ENCODE measurements at places on chromosomes 3 and 15.
A peak's percentile ranks its signal among the peaks of the same experiment; 100 is the strongest.

DNA sequence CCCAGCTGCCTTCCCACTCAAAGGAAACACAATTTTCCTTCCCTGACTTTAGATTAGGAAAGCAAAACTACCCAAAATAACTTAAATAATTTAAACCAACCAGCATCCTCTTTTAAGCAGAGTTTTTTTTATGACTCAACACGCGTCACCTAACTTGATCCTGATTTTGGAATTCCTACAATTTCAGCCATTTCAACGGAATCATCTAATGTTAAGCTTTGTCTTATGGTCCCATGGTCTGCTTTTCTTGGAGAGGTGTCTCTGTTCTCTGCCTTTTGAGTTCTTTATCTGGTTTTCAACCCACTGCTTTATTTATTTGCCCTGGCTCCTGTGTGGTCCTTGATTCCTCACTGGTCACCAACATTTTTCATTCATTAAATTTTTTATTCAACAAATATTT, 219.2 kb upstream of the ARHGEF26 start:
- DNase-seq = no peak

GRCh38 chr3:97121386-97121785, 307.0 kb downstream of the EPHA6 start:
- DNase-seq = no peak

GRCh38 chr3:71713041-71713440, 12.2 kb downstream of the EIF4E3 start:
- no peak for DNase-seq

DNA sequence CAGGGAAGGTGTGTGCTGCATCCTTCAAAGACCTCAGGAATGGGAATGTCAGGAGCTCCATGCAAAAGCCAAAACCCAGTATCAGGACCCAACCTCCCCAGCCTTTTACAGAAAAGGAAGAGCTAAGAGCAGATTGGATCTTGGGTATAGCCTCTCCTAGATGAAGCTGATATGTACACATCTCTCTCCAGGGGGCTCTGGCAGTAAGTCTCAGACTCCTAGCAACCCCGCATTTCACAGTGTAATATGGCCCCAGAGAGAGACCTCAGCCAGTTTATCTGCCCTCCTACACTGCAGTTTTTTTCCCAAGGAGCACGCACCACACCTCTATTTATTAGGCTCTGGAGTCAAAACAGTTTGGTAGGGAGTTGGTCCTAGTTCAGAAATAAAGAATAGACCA, 88.2 kb downstream of the RBPMS2 start:
- no peak for DNase-seq

GRCh38 chr15:43007551-43007950, 87.0 kb upstream of the TTBK2 start:
- no peak for DNase-seq

DNA sequence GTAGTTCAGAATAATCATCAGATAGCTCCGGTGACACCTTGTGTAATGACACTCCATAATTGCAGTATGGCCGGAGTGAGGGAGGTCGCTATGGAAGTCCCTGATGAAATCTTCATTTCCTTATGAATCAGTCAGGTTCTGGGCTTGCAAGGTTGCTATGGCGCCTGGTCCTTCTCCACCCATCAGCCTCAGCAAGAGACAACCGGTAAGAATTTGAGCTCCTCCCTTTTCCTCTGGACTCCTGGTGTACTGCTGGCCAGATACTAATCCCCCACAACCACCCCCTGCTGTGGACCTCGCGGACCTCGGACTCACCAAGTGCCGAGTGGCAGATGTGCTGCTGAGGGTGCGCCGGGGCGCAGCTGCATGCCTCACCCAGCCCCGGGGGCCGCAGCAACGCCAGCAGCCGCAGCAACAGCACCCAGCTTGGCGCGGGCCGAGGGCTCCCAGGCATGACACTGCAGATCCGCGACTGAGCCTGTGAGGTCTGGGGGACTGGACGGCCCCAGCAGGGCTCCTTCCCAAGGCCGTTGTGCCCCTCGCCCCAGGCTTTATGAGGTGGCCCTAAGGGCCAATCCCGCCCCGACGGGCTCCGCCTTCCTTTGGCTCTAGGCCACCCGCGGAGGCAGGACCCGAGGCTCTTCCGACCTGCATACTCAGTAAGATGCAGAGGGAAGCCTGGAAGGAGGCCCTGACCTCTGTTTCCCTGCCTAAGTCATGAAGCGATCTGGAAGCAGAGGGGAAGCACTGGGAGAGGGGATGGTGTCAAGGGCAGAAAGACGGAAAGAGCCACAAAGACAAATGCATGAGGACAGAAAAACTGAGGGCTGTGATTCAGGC, at the start of gene TIMP4:
Gene TIMP4, minus strand, starts transcription at position 526 of the 840 bp plus-strand sequence. Its CDS starts 72 bp downstream, at position 454.
- no peak for DNase-seq

DNA sequence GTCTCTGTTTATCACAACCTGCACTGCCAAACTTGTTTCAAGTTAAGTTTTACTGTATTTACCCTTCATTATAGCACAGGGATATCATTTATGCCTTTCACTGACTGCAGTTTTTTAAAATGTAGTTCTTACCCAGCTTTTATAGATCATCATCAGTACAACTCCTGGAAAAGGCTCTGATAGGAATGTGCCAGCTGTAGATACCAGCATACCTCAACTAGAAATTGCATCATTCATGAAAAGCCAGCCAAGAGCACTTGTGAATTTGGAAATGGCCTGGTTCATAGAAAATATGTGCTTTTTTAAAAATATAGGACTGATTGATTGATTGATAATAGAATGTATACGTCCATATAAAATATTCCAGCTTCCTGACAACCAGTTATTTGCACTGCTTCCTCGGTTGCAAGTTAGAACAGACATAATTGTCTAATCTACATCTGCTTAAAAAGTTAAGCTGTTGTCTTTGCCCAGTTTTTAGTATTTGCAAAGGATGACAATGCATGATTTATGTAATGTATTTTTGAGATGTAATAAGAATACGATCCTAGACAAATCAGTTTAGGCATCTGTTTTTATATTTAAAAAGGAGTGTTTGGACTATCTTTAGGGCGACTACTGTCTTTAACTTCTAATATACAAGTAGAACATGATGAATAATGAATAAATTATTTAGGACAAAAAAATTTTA, 58.5 kb downstream of the DCUN1D1 start:
- peak; percentile 2 for DNase-seq

GRCh38 chr15:88223084-88223483, 33.5 kb downstream of the NTRK3 start:
- no peak for DNase-seq

- DNase-seq = no peak
Measured at GRCh38 chr3:96646596-96646995, 167.8 kb upstream of the EPHA6 start.

DNA sequence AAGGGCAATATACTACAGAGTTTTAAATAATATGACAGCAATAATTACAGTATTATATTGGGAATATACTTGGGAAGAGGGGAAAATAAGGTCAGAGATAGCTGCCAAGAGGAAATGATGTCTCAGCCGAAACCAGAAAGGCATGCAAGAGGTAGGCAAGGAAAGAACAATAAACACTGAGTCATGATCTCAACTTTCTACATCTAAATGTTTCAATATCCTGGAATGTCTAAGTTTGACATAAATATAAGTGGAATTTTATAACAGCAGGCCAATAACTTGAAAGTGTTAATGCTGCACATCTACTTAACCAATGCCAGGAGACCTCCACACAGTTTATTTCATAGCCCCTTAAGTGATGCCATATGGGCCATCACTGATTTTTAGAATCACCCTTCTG, 99.8 kb upstream of the CPNE4 start:
- DNase-seq = peak; percentile 80

DNA sequence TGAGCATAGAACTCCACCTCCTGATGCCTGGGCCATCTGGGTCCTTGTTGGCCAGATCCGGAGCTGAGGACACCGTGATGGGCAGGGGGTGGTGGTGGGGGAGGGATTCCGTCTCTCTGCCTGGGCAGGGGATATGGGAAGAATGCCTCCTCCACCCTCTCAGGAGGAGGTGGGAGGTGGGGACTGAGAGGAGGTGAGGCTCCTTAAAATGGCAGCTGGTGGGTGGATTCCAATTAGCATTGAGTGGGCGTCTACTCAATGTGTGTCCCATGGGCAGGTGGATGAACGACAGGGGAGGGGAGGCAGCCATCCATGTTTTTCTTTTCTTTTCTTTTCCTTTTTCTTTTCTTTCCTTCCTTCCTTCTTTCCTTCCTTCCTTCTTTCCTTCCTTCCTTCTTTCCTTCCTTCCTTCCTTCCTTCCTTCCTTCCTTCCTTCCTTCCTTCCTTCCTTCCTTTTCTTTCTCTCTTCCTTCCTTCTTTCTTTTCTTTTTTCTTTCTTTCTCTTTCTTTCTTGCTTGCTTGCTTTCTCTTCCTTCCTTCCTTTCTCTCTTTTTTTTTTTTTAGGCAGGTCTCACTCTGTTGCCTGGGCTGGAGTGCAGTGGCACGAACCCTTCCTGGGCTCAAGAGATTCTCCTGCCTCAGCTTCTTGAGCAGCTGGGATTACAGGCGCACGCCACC, 5.0 kb downstream of the SLC28A1 start:
- no peak for DNase-seq
